NCI-H69 (cell line): ENCODE measurements at places on chromosomes 4 and X.

DNA sequence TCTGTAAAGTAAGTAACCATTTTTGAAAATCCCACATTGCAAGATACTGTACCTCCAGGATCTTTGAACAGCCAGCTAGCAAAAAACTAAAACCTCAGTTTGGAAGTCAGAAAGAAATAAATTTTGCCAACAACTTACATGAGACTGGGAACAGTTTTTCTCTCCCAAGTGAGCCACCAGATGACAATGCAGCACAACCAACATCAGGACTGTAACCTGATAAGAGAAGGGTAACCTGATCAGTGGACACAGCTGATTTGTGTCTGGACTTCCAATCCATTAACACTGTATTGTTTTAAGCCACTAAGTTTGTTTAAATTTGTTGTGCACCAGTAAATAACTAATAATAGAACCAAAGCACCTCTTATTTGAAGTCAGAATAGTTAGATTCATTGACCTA, 923.3 kb downstream of the FAT4 start:
- no peak for DNase-seq

DNA sequence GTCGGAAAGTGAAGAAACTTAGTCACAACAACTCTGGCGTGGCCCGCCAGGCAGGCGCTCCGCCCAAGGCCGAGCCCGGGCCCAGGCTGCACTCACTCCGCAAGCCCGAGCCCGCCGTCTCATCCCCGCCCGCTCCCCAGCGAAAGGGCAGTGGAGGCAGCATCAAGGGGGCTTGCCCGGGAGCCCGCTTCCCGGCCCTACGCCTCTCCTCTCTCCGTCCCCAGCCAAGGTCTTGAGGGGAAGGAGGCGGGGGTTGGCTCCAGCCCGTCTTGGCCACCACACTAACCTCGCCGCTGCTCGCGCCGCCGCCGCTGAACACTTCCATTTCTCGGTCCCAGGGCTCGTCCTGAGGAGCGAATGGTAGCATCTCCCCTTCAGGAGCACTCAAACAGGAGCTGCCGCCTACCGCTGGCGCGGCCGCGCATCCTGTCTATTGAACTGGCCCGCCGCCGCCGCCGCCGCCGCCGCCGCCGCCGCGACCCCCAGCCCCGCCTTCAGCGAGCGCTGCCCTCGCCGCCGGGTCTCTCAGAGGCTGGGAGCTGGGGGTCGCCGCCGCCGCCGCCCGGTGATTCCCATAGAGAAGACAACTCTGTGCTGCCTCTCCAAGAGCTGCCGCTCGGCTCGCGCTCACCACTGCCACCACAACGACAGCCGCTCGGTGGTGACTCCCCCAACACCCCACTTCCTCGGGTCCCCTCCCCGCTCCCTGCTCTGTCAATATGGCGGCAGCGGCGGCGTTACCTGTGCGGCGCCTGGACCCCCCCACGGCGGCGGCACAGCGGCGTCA, at the start of gene RPS6KA6:
TSS of gene RPS6KA6 (minus strand) at position 667 of the 787 bp plus-strand sequence. CDS start at position 367, 300 bp downstream.
- DNase-seq: peak; percentile 76

DNA sequence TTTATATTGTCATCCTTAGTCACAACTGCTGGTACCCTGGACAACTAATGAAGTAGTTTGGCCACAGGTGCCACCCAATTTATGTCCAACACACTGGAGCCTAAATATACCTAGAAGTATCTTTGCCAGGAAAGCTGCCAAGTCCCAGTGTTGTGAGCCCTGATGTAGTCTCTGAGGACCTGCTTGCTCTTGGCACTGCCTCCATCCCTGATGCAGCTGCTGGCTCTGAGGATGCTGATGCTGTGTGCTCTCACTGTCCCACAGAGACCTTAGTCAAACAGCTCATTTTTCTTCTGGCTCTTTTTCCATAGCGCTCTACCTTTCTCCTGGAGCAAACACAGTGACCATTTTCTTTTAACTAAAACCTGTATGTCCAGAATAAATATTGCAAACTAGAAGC, 1535.4 kb upstream of the ADGRL3 start:
- DNase-seq: peak; percentile 64

DNA sequence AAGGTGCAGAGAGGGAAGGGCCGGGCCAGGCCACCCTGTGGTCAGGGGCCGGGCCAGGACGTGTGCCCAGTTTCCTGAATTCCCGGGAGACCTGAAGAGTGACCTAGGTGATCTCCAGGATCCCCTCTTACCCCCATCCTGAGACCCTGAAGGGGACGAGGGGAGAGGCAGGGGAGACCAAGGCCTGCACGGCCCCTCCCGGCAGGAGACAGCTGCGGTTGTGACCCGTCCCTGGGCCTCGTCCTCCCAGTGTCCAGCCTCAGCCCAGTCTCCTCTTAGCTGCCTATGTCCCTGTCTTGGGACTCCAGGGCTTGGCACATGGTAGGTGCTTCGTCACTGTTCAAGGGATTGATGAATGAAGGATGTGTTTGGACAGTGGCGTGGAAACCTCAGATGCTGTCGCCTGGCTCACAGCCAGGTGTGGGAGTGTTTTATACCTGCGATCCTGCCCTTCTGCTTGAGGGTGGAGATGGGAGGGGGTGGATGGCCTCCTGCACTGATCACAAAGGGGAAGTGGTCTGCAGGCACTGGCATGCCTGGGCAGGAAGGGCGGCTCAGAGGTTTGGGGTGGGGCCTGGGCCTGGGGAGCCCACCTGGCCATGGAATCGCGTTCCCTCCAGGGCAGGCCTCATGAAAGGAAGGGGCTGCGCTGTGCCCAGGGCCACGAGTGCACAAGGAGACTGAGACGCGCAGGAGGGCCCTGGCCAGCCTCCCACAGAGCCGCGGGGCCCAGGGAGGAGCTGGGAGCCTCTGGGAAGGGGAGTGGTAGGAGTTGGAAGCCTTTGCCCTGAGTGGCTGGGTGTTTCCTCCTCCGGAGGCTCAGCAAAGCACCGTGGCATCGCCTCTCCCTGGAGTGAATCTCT, 6.9 kb downstream of the SH3TC1 start:
- peak; percentile 95 for DNase-seq

- peak; percentile 56 for DNase-seq
Observed at GRCh38 chr4:118682928-118683327, 2.3 kb upstream of the METTL14 start.

GRCh38 chr4:2337896-2338295, 76.0 kb upstream of the MXD4 start:
- DNase-seq: no peak

GRCh38 chr4:30929649-30930048, 209.5 kb downstream of the PCDH7 start:
- no peak for DNase-seq

GRCh38 chr4:104025251-104025650, 305.5 kb upstream of the TACR3 start:
- peak; percentile 57 for DNase-seq

GRCh38 chrX:23732704-23733103, 10.4 kb downstream of the ACOT9 start:
- DNase-seq: no peak

DNA sequence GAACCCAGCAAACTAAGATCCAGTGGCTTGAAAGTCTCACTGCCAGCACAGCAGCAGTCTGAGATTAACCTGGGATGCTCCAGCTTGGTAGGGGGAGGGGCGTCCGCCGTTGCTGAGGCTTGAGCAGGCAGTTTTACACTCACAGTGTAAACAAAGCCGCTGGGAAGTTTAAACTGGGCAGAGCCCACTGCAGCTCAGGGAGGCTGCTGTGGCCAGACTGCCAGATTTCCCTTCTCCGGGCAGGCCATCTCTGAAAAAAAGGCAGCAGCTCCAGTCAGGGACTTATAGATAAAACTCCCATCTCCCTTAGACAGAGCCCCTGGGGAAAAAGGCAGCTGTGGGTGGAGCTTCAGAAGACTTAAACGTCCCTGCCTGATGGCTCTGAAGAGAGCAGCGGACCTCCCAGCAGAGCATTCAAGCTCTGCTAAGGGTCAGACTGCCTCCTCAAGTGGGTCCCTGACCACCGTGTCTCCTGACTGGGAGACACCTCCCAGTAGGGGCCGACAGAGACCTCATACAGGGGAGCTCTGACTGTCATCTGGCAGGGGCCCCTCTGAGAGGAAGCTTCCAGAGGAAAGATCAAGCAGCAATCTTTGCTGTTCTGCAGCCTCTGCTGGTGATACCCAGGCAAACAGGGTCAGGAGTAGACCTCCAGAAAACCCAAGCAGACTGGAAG, 45.1 kb upstream of the CDX4 start:
- no peak for DNase-seq

- no peak for DNase-seq
Observed at GRCh38 chrX:133546441-133546840, 131.2 kb upstream of the GPC4 start.

GRCh38 chrX:114599305-114599704, 15.4 kb downstream of the HTR2C start:
- no peak for DNase-seq

- DNase-seq: no peak
Observed at GRCh38 chrX:150625875-150626274, 57.5 kb downstream of the MTM1 start.

- no peak for DNase-seq
Observed at GRCh38 chrX:44795945-44796450, 47.8 kb upstream of the DUSP21 start.

DNA sequence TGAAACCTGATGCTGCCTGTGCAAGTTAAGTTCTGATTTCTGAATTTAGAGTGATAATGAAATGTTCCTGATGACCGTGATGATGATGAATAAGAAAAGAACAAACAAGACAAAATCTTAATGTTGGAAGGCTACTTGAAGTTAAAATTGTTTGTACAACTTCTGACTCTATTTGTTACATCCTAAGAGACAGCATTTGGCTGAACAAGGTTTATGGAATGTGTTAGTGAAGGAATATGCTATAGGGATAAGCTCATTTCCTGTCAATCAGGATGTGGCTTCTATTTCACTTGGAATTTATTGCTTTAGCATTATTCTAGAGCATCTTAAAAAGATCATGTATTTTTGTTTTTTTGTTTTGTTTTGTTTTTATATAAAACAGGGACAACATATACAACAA, 267.5 kb downstream of the FAT4 start:
- DNase-seq: no peak

DNA sequence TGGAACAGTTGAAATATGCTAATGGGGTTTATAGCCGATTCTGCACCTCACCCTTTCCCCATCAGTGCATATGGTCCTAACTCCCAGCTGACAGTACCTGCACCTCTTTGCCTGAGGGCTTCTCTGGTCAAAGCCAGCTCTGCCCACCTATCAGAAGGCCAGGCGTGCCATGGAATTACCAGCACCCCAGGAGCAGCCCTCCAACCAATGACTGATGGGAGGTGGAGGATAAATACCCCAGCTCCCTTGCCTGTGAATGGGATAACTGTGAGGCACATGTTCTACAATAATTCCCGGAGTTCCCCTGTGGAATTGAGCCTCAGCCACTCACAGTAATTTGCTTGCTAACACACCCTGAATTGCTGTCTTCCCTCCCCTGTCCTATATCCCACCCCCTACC, 572.0 kb downstream of the BCOR start:
- peak; percentile 6 for DNase-seq

DNA sequence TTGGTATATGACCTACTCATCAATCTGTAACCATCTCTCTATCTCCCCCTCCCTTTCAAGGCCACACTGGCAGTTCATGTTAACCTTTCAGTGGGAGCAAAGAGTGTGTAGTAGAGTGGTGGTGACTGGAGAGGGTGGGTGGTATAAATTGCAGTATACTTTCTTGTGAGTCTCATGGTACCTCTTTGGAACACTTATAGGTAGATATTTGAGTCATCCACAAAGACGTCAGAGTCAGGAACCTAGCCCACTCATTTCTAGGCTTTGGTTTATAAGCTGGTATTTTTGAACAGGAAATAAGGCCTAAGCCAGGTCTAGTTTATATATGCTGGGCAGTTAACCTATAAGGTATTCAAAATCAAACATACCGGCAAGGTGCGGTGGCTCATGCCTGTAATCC, 36.3 kb downstream of the RLIM start:
- DNase-seq: no peak

DNA sequence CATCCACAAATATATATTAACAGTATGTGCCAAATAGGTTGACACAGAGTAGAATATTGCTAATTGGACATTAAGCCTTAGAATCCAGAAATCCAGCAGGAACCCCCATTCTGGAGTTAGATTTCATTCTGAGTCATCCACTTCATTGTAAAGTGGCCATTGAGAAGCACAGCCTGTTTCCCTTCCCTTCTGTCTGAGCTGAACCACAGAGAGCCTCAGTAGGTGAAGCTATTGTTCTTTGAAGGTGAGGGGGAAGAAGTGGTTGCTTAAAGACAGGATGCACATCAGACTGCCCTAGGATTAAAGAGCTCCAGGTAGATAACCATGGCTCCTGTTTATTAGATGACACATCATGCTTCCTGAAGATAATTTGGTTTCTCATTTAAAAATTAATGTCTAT, 30.6 kb upstream of the MCF2 start:
- DNase-seq: peak; percentile 56

GRCh38 chr4:65668201-65669089, 1.8 kb downstream of the EPHA5 start:
- peak; percentile 79 for DNase-seq

DNA sequence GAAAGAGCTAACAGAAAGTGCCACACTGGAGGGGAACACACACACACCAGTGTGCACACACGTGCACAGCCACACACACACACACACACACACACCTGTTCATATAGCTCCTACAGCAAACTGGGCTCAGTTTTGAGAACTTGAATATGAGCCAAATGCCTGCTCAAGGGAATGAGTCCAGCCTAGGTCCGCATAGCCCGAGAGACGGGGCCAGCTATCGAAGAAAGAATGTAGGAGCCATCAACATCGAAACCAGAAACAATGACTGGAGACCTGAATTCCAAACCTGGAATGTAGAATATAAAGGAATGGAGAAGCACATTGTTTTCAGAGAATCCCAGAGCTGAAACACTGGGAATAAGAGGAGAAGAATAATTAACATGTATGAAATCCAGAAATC, 37.6 kb upstream of the ERVMER34-1 start:
- no peak for DNase-seq

- no peak for DNase-seq
Observed at GRCh38 chr4:182812916-182813315, 104.3 kb downstream of the DCTD start.

DNA sequence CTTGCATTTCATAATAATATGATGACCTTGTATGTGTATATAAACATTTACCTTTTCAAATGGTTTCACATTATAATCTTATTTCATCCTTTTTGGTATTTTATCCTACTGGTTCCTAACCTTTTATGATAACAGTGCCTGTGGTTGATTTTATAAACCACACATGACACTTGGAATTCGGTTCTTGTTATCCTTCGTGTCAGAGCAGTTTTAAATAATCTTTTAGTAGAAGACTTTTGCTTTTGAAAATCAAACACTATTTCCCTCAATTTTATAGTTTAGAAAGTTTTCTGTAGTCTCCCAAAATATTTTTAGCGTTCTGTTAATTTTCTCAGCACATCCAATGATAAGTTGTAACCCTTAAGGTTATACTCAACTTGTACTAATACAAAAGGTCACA, 676.8 kb downstream of the RAPGEF2 start:
- DNase-seq: no peak
